Activated naive CD8-positive, alpha-beta T cell treated with anti-CD3 and anti-CD28 coated beads for 36 hours (primary cell): ENCODE measurements at places on chromosomes 16 and 17.

DNA sequence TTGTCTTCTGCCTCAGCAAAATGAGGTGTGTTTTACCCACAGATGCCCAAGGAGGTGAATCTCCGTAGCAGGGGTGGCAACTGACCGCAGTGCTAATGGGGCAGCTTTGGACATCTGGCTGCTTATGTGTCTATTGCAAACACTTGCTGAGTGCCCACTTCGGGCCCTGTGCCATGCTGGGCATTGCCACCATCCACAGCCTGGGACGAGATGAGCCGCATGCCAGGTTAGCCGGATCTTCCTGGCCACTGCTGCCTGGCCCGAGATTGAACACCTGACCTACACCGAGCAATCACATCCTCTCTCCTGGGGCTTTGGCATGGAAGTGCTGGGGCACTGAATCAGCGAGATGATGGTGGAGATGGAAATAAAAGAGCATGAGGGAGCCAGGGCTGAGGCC is 238.7 kb downstream of the GSG1L start:
- DNase-seq: no peak

- DNase-seq: no peak
Measured at GRCh38 chr16:4015275-4016004, 100.8 kb downstream of the ADCY9 start.

- peak; percentile 93 for DNase-seq
Measured at GRCh38 chr16:75148311-75149195, at the start of gene ZFP1. ZFP1 (plus strand) TSS chr16:75148524; CDS start chr16:75152952, 4,428 bp downstream.

DNA sequence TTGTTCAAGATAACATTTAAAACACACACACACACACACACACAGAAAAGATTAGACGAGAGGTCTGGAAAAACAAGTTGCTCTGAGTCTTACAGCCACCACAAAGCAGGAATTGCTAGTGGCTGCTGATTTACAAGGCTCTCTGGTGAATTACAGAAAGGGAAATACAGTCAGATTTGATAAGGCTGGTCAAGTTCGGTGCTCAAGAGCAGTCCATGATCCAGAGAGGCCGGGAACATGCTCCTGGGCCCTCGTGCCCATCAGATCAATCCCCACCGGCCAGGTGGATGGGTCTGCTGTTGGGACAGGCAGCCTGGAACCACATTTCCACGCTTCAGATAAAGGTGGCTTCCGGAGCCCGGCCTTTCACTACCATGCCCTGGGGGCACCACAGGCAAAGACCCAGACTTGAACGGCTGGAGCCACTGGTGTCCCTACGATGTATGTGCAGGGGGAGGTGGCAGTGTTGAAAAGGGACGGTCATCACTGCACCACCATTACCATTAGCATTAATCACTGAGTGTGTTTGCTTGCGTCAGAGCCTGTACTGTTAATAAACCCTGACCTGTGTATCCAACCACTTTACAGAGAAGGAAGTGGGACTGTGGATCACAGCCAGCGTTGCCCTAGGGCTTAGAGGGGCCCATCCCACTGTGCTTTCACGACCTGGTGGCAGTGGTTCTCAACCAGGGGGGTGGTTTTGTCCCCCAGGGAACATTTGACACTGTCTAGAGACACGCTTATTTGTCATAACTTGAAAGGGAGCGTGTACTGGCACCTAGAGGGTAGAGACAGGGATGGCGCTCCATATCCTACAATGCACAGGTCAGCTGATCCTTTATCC is 95.1 kb downstream of the XYLT1 start:
- no peak for DNase-seq

DNA sequence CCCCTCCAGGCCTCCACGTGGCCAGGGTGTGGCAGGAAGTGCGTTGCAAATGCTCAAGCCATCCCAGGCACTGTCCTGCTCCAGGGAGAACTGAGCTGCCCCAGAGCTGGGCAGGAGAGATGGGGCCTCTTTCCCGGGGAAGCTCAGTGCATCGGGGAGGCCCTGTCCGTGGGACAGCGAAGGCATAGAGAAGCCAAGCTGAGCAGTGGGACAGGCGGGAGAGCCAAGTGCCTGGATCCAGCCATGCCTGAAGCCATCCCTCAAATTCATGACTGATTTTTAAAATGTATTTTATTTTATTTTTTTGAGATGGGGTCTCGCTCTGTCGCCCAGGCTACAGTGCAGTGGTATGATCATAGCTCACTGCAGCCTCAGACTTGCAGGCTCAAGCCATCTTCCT is 25.4 kb upstream of the SSTR5 start:
- no peak for DNase-seq

DNA sequence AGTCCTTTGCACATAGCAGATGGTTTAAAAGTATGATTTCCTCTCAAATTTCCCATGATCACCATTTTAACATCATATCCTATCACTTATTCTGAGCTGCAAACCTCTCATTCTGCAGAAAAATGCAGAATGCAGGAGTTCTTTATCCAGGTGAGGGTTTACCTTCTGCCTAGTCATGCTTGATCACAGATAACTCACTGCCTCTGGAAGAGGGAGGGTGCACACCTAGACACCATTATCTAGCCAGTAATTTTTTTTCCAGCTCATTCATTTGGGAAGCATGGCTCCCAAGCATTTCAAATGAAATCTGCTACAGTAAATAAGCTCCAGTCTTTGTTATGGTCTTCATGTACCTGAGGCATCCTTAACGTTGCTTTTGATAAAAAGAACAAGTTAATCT is 38.0 kb downstream of the RFFL start:
- no peak for DNase-seq

DNA sequence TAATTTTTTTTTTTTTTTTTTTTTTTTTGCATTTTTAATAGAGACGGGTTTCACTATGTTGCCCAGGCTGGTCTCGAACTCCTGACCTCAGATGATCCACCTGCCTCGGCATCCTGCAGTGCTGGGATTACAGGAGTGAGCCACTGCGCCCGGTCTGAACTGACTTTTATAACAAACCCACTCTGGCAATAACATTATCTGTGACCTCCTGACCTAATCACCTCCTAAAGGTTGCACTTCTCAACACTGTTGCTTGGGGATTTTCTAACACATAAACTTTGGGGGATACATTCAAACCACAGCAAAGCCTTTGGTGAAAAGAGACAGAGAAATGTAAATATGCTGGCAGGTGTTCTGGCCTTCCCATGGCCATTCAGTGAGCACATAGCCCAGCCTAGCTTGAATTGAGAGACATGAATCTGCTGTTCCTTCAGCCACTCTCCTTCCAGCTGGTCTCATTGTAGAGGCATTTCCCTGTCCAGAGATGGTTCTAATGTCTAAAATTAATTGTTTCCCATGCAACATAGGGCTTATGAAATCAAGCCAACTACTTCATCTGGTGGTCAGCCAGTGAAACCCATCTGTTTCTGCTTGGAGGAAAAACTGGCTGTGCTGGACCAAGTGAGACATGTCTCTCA is 28.3 kb downstream of the LYRM1 start:
- DNase-seq: no peak
